T-helper 22 cell (primary cell): ENCODE measurements at places on chromosomes 7 and 10.

DNA sequence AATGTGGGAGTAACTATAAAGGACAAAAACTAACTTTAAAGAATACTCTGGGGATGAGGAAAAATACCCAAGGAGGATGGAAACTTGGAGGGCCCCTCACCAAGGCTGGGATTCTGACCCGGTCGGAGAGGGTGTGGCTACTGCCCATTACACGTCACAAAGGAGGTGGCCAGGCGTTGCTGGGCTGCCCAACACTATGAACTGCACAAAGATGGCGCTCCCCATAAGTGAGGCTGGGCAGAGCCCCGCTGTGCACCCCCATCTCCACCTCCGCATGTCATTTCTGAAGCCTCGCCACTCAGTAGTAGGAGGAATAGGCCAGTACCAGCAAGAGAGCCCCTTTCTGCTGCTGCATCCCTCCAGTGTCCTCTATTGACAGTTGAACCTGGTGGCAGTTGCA, 290.1 kb upstream of the ZNF32 start:
- no peak for DNase-seq

GRCh38 chr10:3763852-3764625, 21.0 kb downstream of the KLF6 start:
- no peak for DNase-seq

DNA sequence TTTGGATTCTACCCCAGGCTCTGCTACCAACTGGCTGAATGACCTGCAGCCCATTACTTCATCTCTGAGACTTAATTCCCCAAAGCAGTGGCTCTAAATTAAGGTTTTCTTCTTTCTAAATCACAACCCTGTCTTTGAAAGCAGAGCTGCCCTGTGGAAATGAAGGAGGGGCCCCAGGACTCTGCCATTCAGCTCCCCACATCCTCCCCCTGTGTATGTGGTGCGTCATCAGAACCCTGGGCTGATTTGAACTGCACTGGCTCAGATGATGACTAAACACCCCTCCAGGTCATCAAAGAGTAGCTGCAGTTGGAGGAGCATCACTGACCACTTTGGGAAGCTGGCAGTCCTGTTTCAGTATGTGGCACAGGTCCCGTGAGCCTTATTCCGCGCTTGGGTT, 46.6 kb downstream of the BPGM start:
- no peak for DNase-seq

- DNase-seq = no peak
These were observed 249.8 kb downstream of the NSUN6 start for GRCh38 chr10:18401416-18402195.

DNA sequence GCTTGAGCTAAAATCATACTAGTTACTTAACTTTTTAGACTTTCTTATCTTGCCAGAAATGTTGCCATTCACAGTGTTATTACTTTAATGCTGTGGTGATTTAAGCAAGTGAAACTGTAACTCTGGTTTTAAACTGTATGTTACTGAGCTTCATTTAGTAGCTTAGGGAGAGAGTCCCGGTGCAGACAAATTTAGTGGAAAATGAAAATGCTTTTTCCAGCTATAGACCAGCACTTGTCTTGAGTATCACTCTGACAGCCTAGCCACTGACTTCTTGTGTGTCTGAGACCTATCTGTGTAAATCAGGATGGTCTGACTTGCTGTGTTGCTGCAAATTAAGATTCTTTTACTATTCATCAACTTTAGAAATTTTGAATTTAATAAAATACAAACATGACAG, 200.8 kb downstream of the CACNB2 start:
- DNase-seq = no peak

DNA sequence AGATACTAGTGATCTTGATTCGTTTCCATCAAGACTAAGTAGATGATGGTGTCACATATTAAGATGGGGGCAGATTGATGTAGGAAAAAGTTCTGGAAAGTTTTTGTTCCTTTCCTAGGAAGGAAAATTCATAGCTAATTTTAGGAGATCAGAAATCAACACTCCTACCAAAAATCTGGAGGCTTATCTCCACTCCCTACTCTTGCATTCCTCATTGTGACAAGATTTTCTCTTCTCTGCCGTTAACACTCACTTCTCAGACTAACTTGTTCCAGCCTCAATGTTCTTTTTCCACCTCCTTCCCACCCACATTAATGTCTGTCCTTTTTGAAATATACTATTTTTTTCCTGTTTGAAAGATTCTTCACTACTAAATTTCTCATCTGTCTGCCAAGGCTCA, 851.9 kb upstream of the GHITM start:
- DNase-seq = no peak

- DNase-seq = no peak
These were observed 193.2 kb downstream of the DNAJB6 start for GRCh38 chr7:157529768-157530560.

GRCh38 chr7:27245124-27245797, 2.7 kb downstream of the EVX1 start:
- no peak for DNase-seq

DNA sequence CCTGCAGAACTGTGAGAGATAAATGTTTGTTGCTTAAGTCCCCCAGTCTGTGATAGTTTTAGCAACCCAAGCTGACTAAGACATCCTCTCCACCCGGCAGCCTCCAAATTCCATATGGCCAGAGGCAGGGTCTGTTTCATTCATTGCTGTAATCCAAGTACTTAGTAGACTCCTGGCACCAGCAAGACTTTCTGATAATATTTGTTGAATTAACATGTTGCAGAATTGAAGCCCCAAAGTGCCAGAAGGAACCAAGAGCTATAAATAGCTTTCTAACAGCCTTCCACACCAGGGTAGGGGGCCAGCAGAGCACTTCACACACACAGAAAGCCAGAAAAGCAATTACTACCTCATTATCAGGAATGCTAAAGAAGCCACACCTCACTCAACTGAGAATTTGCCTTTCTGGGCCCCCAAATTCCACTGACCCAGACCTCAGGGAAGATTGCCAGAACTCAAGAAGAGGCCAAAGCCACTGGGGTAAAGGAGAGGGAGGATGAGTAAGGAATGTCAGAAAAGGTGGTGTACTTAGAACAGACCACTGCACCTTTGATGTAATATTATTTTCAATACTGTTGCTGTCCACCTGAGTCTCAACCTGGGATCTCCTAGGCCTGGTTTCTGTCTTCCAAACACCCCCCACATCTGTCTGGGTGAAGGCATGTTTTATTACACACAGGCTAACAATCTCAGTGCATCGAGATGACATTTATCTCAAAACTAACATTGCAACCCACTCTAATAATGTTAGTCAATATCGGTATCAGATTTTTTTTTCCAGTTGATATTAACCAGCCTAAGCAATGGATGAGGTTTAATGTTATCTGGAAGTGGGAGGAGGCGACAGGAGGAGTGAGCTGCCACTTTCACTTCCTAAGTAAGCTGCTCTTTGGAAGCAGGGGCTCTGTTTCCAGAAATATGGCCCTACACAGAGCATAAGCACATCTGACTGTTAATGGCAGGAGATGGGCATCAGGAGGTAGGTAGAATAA, 5.5 kb downstream of the NOD1 start:
- DNase-seq = no peak

DNA sequence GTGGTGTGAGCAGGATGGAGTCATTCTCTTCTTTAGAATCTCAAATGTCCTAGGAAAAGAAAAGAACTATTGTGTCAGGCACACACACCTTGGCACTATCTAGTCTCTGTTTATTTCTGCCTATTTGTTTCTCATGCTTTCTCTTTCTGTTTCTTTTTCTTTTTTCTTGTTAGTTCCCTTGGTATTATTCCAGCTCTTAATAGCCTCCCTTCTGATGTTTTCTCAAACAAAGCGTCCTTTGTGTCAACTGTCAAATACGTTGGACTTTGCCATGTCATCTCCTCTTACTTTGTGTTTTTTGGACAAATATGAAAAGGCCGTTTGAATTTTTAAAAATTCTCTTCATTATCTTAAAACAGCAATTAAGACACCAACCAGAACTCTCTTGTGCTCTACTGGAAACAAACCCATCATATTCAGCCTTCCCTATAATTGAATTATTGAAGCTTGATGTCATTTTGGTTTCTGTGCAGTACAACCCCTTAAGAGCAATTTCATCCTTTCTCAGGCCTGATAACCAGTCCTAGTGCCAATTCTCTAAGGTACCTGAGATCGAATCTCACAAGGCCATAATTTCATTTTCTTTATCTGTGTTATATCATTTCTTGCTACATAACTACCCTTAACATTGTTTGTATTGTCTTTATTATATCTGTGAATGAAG, 497.8 kb upstream of the NRP1 start:
- no peak for DNase-seq

DNA sequence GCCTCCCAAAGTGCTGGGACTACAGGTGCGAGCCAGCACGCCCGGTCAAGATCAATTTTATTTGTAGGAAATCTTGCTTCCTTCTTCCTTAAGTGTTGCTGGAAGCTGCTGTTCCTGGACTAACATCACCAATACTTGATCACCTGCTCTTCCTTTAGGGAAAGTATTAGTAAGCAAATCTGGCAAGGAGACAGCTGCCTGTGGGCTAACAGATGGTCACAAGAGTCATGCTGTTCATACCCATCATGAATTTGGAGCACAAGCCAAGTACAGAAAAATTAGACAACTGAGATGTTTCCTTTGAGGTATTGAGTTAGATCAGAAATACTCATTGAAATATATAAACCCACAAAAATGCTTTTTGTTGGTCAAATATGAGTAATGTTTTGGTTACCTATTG, 27.9 kb downstream of the BAIAP2L1 start:
- DNase-seq = no peak

GRCh38 chr7:40329601-40330153, 194.9 kb downstream of the SUGCT start:
- DNase-seq = no peak

- DNase-seq = no peak
These were observed 59.9 kb downstream of the CAV1 start for GRCh38 chr7:116584721-116585120.

GRCh38 chr10:61500460-61500859, 47.3 kb upstream of the TMEM26 start:
- no peak for DNase-seq

GRCh38 chr7:21753071-21753470, 192.6 kb downstream of the CDCA7L start:
- DNase-seq = no peak

DNA sequence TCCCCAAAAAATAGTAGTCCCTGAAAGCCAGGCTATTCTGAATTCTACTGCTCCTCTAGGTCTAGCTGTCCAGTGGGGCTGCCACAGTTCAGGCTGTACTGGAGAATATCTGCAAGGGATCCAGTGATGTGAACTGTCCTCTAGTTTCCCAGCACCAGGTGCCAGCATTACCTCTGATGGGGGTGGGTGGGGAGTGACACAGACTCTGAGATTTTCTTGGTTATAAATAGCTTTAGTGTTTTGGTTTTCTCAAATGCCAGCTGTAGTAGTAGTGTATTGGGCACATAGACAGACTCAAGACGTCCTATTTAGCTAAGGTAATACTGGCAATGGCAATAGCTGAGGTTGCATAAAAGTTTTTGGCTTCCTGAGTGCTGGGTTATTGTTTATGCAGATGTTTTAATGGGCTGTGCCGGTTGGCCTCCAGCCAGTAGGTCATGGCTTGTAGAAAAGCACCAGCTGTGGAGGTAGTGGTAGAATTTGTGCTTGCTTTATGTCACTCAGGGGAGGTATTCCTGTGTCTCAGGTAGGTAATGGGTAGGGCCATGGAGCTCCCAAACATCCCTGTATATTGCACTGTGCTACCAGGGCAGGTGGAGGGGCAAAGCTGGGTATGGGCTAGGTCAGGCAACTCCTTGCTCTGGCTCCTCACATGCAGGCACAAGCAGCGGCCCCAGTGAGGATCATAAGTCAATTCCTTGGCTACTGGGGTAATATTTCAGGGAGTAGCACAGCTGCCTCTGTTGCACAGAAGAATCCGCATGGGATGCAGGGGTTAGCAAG, 338.7 kb upstream of the LRRTM3 start:
- DNase-seq = no peak

GRCh38 chr7:13800694-13801448, 188.6 kb downstream of the ETV1 start:
- DNase-seq = no peak

DNA sequence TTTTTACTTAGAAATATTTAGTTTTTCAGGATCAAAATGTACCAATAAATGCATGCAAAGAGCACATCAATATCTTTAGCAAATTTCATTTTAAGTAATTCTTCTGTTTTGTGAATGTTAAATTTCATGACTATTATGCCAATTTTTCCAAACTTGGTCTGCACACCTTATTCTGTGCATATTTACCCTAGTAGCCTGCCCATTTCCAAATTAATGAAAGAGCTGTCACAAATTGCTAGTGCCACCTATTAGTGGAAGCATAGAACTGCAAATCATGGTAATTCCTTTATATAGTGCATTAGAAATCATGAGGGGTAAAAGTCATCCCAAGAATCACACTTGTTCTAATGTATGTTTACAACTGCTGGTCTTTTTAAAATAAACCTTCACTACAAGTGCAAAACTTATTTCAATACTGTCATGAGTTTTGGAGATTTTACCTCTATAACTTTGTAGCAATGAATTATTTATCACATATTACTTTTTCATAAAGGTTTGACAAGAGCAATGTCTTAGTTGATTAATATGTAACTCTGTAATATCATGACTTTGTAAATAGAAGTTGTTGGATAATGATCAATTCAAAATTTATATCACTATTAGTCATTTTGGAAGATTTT, 5.7 kb downstream of the SEMA3A start:
- DNase-seq = no peak

DNA sequence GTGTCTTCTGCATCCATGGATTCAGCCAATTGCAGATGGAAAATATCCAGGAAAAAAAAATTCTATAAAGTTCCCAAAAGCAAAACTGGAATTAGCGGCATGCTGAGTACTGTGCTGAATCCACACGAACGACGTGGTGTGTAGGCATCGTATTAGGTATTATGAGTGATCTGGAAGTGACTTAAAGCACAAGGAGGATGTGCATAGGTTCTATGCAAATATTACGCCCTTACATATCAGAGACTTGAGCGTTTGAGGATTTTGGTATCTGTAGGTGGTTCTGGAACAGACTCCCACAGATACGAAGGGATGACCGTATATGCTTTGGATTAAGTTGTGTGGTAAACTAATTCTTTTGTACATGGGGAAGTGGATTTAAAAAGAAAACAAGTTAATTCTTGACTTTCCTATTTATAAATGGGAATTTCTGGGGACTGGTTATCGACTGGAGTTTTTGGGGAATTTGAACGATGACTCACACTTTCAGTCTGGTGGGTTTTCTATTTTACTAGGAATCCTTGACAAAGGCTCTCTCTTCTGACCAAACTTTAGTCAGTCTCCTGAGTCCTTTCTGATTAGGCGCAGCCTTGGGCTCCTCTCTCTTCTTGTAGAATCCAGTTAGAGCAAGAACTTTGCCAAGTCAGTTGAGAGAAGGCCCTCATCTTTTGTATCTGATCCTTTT, 5.4 kb upstream of the NUB1 start:
- no peak for DNase-seq
